ENCODE measurements at places on chromosomes 16 and 17. TPM values are rescaled to one million over a fixed set of nuclear protein-coding genes. Genes with fewer than 3 reads are reported as not detected.
A peak's percentile ranks its signal among the peaks of the same experiment; 100 is the strongest.

- DNase-seq = no peak
These were observed 18.6 kb upstream of the CLTC start for GRCh38 chr17:59601130-59601529.

DNA sequence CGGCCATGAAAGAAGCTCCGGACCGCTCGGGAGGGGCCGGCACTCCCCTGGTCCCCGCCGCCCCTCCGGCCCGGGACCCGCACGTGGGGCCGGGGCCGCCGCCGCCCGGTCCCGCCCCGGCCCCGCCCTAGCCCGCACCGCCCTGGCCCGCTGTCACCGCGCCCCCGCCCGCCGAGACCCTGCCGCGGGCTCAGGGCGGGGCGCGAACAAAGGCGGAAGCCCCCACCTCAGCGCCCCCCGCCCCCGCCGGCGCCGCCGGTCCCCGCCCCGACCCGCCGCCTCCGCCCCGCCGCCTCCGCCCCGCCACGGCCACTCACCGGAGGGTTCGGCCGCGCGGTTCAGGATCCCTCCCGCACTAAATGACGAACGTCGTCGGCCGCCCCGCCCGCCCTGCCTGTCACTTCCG, at the start of gene ARHGDIA:
ARHGDIA (minus strand) TSS at position 357 of the 406 bp plus-strand sequence. CDS start 1,407 bp downstream, outside the sequence.
- no peak for DNase-seq

DNA sequence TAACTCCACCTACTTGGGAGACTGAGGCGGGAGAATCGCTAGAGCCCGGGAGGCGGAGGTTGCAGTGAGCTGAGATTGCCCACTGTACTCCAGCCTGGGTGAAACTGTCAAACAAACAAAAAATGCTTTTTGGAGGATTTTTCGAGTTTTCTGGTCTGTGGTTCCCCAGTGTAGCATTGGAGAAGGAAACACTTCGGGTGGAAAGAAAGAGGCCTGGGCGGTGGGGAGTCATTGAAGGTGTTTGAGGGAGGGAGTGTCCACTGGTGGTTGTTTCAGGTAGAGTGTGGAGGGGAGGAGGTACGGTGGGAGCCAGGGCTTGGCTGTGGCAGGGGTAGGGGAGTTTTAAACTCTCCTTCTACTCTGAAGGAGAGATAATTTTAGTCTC, 1.2 kb downstream of the RNF213 start:
- no peak for DNase-seq

- DNase-seq = no peak
These were observed 11.3 kb downstream of the WDR45B start for GRCh38 chr17:82636626-82637598.

- no peak for DNase-seq
These were observed 38.4 kb downstream of the UTP18 start for GRCh38 chr17:51298508-51299371.

GRCh38 chr17:81285179-81285878, 9.8 kb downstream of the SLC38A10 start:
- peak; percentile 52 for DNase-seq

DNA sequence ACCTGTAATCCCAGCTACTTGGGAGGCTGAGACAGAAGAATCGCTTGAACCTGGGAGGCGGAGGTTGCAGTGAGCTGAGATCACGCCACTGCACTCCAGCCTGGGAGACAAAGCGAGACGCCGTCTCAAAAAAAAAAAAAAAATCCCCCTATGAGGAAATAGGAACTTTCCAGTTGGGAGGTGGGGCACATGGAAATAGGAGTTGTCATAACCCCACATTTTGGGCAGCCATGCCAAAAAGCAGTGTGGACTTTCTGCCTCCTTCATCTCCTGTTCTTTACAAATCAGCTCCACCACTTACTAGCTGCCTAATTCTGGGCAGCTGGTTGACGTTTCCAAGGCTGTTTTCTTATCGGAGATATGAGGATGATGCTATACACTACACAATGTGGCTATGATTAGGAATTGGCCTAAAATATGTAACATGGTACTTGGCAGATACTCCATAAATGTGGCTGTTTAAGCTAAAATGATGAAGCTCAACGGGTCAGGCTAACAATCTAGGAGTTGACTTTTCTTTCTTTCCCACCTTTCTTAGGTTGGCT, 21.5 kb upstream of the CCL5 start:
- DNase-seq = no peak

GRCh38 chr17:39335704-39336223, 65.7 kb downstream of the FBXL20 start:
- DNase-seq = no peak

DNA sequence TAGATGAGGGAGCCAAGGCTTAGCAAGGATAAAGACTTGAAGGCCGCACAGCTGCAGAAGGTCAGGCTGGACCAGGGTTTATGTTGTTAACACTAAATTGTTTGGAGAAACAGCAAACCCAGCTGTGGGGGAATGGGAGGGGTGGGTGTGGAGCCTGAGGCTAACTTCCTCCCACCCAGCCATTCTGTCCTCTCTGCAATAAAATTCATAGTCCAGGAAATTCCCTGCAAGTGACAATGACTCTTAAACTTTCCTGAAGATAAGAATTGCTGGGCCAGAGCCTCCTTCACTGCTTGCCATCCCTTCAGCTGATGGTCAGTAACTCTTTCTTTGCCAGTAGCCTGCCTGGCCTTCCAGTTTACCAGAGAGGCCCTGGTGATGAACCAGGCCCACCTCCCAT, 19.4 kb upstream of the ATP5MC1 start:
- DNase-seq = no peak

DNA sequence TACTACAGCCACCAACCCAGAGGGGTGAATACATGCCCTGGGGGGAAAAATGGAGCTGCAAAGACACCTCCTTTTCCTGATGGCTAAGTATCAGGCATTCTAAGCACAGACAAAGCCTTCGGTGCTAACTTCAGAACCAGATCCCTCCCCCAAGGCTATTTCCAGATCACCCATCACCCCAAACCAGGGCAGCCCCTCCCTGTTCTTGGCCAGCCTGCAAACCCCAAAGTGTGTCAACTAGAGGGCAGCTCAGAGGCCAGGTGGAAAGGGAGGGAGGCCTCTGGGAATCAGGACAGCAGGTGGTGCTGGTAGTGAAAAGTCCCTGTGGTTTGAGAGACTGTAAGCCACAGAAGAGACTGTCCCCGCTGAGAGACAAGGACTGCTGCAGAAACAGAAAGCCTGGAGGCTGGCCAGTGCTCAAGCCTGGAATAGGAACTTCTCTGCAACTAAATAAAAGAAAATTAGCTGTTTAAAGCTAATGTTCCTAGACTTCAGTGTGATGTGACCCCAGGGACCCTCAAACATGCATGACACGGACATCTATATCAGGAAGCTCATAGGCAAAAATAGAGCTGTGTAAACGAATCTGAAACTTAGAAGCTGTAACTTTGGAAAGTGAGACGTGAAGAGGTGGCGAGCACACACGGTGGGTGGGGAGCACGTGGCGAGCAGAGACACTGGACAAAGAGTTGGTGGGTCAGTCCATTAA, 9.1 kb downstream of the TUBG1 start:
- DNase-seq = no peak

GRCh38 chr17:31394544-31394943, 3.1 kb downstream of the RAB11FIP4 start:
- peak; percentile 55 for DNase-seq

- no peak for DNase-seq
These were observed 24.7 kb downstream of the LIMD2 start for GRCh38 chr17:63675231-63675606.

DNA sequence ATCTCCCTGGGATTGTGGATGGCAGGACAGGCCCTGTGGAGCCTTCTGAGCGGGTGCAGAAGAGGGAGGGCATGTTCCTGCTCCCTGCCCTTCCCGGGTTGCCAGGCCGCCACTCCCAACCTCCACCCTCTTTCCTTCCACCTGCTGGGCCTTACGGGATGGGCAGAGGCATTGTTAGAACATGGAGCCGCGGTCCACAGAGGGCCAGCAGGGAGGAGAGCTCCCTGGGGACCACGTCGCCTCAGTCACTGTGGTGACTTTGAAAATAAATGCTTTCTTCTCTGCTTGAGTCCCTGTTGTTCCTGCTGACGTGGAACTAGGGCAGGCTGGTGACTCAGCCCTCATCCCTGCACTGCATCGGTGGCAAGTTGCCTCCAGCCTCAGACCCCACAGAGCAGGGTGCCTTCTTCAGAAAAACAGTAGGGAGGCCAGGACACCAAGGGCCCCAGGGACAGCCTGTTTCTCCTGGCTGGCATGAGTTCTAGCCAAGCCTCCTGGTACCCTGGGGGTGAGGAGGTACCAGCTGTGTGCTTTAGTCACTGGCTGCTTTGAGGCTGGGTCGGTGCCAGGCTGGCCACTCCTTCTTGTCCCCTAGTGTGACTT, 224.9 kb downstream of the SEC14L1 start:
- no peak for DNase-seq

GRCh38 chr16:649631-650030, 466 bp downstream of the WDR90 start:
- DNase-seq = no peak

GRCh38 chr16:47728205-47728604, 267.1 kb downstream of the PHKB start:
- DNase-seq = no peak

DNA sequence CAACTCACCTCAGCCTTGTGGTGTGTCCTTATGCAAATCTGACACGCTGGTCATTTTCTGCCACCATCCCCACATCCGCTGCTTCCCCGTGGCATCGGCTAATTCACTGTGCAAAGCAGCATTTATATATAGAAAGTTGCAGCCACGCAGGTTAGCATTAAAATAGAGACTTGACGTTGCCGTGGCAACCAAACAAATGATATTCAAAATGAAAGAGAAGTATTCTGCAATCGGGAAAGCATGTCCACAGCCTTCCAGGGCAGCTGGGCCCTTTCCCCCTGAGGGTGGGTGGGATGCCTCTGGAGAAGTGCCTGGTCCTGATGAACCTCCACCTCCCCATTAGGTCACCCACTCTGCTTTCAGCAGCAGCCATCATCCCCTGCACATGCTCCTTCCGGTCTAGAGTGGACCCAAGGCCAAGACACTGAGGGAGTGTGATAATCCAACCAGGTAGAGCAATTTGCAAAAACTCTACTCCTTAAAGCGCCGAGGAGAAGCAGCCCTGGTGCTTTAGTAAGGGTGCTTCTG, 138.7 kb downstream of the GAS7 start:
- no peak for DNase-seq

DNA sequence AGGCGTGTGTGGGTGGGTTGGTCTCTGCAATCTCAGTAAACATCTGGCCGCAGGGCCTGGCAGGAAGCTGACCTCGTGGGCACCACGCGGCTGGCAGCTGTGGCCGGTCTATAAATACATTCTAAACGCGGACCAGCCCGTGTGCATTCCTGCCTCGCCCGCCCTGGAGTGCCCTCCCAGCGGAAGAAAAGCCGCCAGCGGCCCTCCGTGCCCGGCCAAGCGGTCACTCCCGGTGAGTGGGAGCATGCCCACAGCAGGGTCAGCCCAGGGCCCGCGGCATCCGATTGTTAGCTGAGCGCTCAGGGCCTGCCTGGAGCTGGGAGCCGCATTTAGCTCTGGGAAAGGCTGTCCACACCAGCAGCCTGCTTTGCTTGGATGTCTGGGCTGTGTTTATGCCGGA, 10.3 kb downstream of the ZNF469 start:
- no peak for DNase-seq

- no peak for DNase-seq
These were observed 10.1 kb upstream of the TMEM101 start for GRCh38 chr17:44024853-44025252.

DNA sequence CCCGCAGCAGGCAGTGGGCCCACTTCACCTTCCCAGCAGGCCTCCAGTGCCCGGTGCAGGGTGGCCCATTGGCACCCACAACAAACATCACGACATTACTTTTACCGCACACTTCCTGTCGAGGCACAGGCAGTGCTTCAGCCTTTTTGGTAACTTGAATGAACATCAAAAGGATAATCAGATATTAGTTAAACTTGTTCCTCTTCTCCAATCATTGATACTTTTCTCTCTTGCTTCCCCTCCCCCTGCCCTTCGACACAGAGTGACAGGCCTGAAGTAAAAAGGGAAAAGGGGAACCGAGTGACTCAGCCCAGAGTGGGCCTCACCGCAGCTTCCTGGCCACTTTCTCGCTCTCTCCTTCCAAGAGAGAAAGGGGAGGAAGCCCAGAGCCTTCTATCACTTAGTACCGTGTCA, 507.0 kb downstream of the MAF start:
- no peak for DNase-seq

DNA sequence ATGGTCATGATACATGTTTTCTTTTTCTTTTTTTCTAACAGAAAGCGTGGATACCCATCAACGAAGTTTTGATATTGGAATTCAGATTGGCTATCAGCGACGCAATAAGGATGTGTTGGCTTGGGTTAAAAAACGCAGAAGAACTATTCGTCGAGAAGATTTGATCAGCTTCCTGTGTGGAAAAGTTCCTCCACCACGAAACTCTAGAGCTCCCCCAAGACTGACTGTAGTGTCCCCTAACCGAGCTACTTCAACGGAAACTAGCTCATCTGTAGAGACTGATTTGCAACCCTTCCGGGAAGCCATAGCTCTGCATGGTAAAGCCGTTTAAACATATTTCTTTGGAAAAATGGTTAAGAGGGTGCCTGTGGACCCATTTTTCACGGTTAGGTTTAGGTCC, 11.5 kb downstream of the HAPSTR1 start:
- DNase-seq = no peak

- DNase-seq = no peak
These were observed 5.9 kb upstream of the MAP2K3 start for GRCh38 chr17:21278450-21279197.

DNA sequence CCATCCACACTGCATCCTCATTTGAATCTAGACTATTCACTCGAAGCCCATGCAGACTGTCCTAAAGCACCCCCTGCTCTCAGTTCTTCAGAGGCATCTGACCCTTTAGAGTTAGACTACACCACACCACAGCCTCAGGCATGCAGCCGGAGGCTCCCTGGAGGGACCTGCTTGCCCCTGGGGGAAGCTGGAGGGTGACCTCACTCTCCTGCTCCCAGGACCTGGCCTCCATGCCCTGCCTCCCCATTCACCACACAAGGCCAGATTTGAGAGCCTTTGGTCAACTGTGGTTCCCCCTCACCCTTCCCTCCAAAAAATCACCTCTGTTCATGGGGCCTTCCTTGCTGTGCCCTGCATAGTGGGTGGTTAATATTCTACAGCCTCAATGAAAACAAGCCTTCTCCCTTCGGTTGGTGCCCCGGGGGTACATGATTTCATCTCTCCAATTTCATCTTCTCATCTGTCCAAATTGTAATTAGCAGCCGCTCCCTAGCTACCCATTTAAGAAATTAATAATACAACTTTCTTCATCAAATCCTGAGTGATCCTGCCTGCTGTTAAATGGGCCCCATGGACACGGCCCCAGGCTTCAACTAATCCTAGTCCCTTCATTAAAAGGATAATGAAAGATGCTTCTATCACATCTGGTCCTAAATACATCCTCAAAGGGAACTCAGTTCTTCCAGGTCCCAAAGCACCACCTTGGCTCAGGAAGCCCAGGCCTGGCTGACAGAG, 24.4 kb downstream of the ABCC12 start:
- no peak for DNase-seq

SMCR8 gene
- 11.4 TPM for total RNA-seq

AP1G1 gene
- 91.3 TPM for total RNA-seq

CEP95 gene
- 41.8 TPM for total RNA-seq

EVI2A gene
- total RNA-seq = 14.5 TPM

TMEM88 gene
- 99.9 TPM for total RNA-seq

NME4 gene
- 74.5 TPM for total RNA-seq

CA7 gene
- not detected for total RNA-seq

CAPNS2 gene
- not detected for total RNA-seq

GALR2 gene
- not detected for total RNA-seq

ZNF287 gene
- 2.5 TPM for total RNA-seq

SRCIN1 gene
- 1.2 TPM for total RNA-seq

SLC16A13 gene
- total RNA-seq = 2.2 TPM

ASIC2 gene
- total RNA-seq = not detected

RANGRF gene
- 16.7 TPM for total RNA-seq

CDK5R1 gene
- total RNA-seq = 1.6 TPM

All from omental fat pad (tissue), 4 donors.